ENCODE measurements at places on chromosomes 4 and X. TPM values are rescaled to one million over a fixed set of nuclear protein-coding genes. Genes with fewer than 3 reads are reported as not detected.

DNA sequence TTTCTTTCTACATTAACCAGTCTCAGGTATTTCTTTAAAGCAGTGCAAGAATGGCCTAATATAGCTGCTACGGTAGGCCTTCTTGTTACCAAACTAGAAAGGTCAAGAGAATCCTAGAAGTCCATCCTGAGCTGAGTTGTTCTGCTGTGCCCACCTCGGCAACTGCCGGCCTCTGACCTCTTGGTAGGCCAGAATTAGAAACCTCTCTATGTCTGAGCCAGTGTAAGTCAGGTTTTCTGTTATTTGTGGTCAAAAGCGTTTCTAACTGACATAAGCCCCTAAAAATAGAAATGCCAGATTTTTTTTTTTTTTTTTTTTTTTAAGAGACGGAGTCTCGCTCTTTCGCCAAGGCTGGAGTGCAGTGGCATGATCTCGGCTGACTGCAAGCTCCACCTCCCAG is 43.1 kb downstream of the SOWAHB start:
- H3K27ac ChIP-seq, result no peak overlapping the region
- no peaks in the 10 kb centered on the region for H3K36me3 ChIP-seq
- H3K4me3 ChIP-seq, result no peak overlapping the region
- no peak for DNase-seq
- no peaks in the 10 kb centered on the region for H3K27me3 ChIP-seq
- H3K4me1 ChIP-seq, result peaks cover 6% of the 10 kb centered on the region

GRCh38 chr4:17763931-17764330 is 17.5 kb downstream of the FAM184B start:
- no peaks in the 10 kb centered on the region for H3K4me1 ChIP-seq
- H3K27ac ChIP-seq, result no peak overlapping the region
- H3K36me3 ChIP-seq, result no peaks in the 10 kb centered on the region
- DNase-seq, result no peak

GRCh38 chr4:7059662-7060061 is 8.2 kb downstream of the GRPEL1 start:
- no peak for DNase-seq
- no peak overlapping the region for H3K27ac ChIP-seq
- H3K36me3 ChIP-seq, result peaks cover 51% of the 10 kb centered on the region

DNA sequence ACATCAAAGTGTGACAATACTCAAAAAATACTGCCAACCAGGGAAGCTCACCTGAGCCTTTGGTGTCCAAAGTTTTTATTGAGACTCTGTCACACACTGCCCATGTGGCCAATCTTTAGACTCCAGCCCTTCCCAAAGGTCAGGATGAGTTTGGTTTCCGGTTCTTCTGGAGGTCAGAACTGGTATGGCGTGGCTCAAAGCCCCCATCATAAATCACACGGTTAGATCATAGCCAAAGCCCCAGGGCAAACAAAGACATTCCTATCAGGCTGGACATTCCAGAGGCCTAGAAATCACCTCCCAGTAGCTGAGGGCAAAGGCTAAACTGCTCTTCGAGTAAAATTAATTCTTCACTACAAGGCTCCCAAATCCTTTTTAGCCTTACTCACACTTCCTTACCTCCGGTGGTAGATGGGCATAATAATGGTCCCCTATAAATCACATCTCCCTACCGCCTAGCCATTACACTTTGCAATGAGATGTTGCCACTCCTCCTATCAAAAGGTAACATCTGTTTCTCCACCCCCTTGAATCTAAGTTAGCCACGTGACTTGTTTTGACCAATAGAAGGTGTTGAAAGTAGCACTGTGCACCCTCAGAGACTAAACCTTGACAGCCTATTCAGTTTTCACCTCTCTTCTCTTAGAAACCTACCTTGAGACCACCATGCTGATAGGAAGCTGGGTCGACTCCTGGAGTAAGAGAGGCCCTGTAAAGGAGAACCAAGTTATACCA is 137.8 kb upstream of the DUSP21 start:
- H3K4me3 ChIP-seq, result no peak overlapping the region
- no peaks in the 10 kb centered on the region for H3K36me3 ChIP-seq
- no peaks in the 10 kb centered on the region for H3K4me1 ChIP-seq
- H3K27me3 ChIP-seq, result no peaks in the 10 kb centered on the region

DNA sequence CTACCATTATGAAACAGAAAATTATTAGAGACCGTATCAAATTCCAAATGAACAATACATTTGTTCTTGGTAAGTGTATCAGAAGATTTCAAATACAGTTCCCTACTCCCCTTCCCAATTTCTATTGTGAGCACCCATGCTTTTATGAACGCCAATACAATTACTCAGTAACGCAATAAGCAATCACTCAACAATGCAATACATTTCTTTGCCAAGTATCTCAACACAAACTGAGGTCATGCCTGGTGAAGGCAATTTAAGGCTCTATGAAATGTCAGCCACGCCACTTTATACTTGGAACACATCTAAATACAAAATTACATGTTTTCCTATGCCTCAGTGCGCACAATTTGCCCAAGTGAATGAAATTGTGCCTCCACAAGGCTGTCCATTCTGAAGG is 712 bp downstream of the PNPLA4 start:
- peak overlapping the region; percentile 64 for H3K4me3 ChIP-seq
- no peaks in the 10 kb centered on the region for H3K4me1 ChIP-seq
- H3K27ac ChIP-seq, result peak overlapping the region; percentile 84
- no peaks in the 10 kb centered on the region for H3K27me3 ChIP-seq

TBC1D8B gene
- 9.2 TPM for total RNA-seq

DNA sequence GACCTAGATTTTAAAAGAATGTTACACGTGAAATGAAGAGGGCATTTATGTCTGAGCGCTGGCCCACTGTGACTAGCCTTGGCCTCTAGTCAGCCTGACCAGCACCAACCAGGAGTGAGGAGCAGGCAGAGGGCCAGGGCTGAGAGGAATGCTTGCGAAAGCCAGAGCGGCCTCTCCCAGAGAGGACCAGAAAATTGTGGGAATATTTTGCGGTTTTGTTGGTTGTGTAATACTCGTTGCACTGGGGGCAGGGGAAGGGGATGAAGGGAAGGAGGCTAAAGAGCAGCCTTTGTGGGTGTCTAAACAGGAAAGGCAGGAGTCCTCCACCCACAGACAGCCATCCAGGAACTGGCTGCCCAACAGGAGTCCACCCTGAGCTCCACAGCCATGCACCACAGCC is 3.8 kb downstream of the GABRE start:
- peaks cover 15% of the 10 kb centered on the region for H3K4me1 ChIP-seq
- H3K27me3 ChIP-seq, result no peaks in the 10 kb centered on the region
- no peak for DNase-seq
- no peak overlapping the region for H3K27ac ChIP-seq

- no peak for DNase-seq
- no peaks in the 10 kb centered on the region for H3K4me1 ChIP-seq
- no peak overlapping the region for H3K4me3 ChIP-seq
Measured at GRCh38 chr4:858831-859451, 33.0 kb upstream of the CPLX1 start.

- no peaks in the 10 kb centered on the region for H3K4me1 ChIP-seq
- no peak overlapping the region for H3K4me3 ChIP-seq
- no peaks in the 10 kb centered on the region for H3K36me3 ChIP-seq
- H3K27me3 ChIP-seq, result no peaks in the 10 kb centered on the region
- no peak overlapping the region for H3K27ac ChIP-seq
Measured at GRCh38 chrX:106670631-106671030, 55.9 kb upstream of the RNF128 start.

BMP3 gene
- not detected for total RNA-seq

DNA sequence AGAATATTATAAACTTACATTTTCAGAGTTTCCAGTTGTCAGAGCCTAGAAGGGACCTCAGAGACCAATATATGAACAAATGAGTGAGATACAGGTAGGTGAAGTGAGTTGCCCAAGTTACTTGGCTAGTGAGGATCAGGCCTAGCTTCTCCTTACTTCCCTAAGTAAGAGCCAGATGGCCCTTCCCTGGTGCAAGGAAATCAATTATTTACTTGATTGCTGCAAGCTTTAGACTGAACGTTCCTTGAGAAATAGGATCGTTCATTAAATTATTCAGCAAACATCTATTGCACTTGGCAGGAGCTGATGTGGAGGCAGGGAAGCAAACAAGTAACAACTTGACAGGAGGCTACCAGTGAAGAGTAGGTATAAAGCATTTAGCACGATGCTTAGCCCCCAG is 117.8 kb downstream of the EFHC2 start:
- H3K4me3 ChIP-seq, result no peak overlapping the region
- no peaks in the 10 kb centered on the region for H3K36me3 ChIP-seq
- H3K4me1 ChIP-seq, result peaks cover 3% of the 10 kb centered on the region
- H3K27me3 ChIP-seq, result no peaks in the 10 kb centered on the region
- DNase-seq, result no peak

AFAP1 gene
- total RNA-seq, result 19.4 TPM

ERAS gene
- total RNA-seq, result not detected

ANXA3 gene
- total RNA-seq, result 158 TPM

GRCh38 chr4:184548316-184548647 is 73.9 kb upstream of the IRF2 start:
- H3K4me1 ChIP-seq, result no peaks in the 10 kb centered on the region
- no peak overlapping the region for H3K4me3 ChIP-seq
- DNase-seq, result no peak

DNA sequence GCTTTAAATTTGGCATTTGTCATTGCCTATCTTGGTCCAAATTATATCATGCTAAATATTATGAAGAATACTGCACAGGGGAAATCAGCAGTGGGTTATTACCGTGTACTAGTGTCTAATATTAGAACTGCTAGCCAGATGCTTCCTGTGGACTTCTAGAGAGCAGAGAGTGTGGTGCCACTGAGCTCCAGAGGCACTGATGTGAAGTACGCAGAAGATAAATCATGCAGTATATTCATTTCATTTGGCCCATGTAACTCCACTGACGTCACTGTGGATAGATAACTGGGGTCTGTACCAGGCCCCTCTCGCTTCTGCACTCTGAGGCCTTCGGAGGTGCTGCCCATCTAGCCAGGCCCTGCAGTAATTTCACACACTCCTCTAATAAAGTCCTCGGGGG is 80.0 kb downstream of the ALPK1 start:
- no peak for DNase-seq
- H3K27me3 ChIP-seq, result no peaks in the 10 kb centered on the region
- H3K36me3 ChIP-seq, result no peaks in the 10 kb centered on the region
- no peak overlapping the region for H3K4me3 ChIP-seq
- H3K27ac ChIP-seq, result no peak overlapping the region

- H3K4me3 ChIP-seq, result no peak overlapping the region
- H3K36me3 ChIP-seq, result no peaks in the 10 kb centered on the region
- no peaks in the 10 kb centered on the region for H3K4me1 ChIP-seq
- H3K27ac ChIP-seq, result no peak overlapping the region
Measured at GRCh38 chr4:138292321-138292720, 50.2 kb upstream of the SLC7A11 start.

ACE2 gene
- total RNA-seq, result not detected

DNA sequence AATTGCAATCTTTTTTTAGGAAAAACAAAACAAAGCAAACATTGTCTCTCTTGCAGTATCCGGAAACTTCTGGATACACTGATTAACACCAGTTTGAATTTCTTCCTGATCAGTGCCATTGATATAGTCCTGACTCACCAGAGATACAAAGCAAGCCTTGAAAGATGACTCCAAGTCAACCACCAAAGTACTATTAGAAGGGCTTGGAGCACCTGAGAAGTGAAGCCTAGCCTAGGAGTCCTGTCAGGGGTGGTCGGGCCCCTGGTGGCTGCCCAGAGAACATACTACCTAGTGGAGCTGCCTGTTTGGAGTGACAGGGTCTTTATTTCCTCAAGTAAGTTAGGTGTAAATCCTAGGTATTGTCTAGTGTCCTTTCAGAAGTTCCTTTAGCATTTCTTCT is 593.2 kb downstream of the ZNF674 start:
- H3K4me3 ChIP-seq, result no peak overlapping the region
- no peaks in the 10 kb centered on the region for H3K27me3 ChIP-seq
- H3K27ac ChIP-seq, result no peak overlapping the region

DNA sequence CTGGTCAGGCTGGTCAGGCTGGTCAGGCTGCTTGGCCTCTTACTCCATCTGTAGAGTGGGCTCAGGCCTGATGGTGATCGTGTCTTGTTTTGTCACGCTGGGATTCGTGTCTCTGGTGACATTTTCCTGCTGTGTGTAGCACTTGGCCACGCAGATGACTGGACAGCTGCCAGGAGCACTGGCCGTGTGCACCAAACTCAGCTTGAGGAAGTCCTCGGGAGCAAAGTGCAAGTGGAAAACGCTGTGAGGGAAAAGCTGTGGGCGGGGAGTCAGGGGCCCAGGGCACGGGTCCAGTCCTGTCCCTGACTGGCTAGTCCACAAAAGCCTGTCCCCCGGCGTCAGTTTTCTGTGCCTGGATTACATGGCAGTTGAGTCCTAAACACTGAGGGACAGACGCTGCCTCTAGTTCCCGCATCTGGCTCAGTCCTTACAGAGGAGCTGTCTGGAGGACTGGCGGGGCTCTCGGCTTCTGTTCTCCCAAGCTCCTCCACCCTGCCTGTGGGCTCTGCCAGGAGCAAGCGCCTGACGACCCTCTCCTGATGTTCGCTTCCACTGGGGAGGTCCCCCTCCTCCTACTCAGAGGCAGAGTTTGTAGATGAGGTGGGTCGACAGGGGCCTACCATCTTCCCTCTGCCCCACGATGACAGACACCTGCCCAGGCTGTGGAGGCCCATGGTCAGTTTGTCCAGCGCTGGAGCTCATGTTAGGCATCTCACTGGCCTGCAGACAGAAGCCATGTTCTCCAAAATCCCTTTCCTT is 35.9 kb upstream of the GRPEL1 start:
- no peaks in the 10 kb centered on the region for H3K36me3 ChIP-seq
- H3K4me1 ChIP-seq, result peaks cover 17% of the 10 kb centered on the region
- no peaks in the 10 kb centered on the region for H3K27me3 ChIP-seq
- H3K4me3 ChIP-seq, result peak overlapping the region; percentile 80
- peak overlapping the region; percentile 8 for H3K27ac ChIP-seq

WAS gene
- 0.84 TPM for total RNA-seq

PNMA6E gene
- total RNA-seq, result not detected

- H3K4me3 ChIP-seq, result no peak overlapping the region
- H3K27me3 ChIP-seq, result no peaks in the 10 kb centered on the region
- H3K36me3 ChIP-seq, result no peaks in the 10 kb centered on the region
- H3K27ac ChIP-seq, result no peak overlapping the region
- no peaks in the 10 kb centered on the region for H3K4me1 ChIP-seq
- DNase-seq, result no peak
Measured at GRCh38 chrX:110722135-110722534, 73.5 kb downstream of the CHRDL1 start.

PPEF1 gene
- total RNA-seq, result not detected

DNA sequence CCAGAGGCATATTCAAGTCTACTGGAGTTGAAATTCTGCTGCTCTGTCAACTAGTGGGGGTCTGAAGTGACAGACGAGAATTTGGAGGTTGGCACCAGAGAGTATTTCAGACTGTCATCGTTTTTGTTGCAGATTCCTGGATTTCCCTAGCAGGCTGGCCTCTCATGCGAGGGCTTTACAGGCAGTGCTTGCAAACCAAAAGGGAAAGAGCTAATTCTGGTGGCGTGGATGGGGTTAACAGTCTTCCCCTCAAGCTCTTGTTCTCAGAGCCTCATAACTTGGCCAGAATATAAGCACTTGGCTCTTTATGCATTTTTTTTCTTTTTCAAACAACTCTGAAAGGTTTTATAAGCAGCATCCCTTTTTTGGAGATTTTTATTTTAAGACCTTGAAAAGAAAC is at the start of gene SPARCL1:
Gene SPARCL1, minus strand, starts transcription at position 190 of the 400 bp plus-strand sequence. CDS start 29,802 bp downstream, outside the sequence.
- no peaks in the 10 kb centered on the region for H3K27me3 ChIP-seq
- H3K4me1 ChIP-seq, result no peaks in the 10 kb centered on the region
- H3K27ac ChIP-seq, result no peak within 1 kb of the TSS
- H3K4me3 ChIP-seq, result no peak within 1 kb of the TSS
- no peak for DNase-seq
- H3K36me3 ChIP-seq, result no peaks in the 10 kb centered on the region
